Bronchial epithelial cell (primary cell): ENCODE measurements at places on chromosomes 6 and 20. TPM values are rescaled to one million over a fixed set of nuclear protein-coding genes. Genes with fewer than 3 reads are reported as not detected.

The PKHD1 gene
- total RNA-seq: not detected in 2 replicates

The MAN1A1 gene
- 1.4 and 2.9 TPM in 2 replicates for total RNA-seq

The HSPA1L gene
- total RNA-seq: 0.53 and 1.4 TPM in 2 replicates

The BACH2 gene
- total RNA-seq: 0.38 and 2.1 TPM in 2 replicates

The TNFRSF21 gene
- total RNA-seq: 39.9 and 42.4 TPM in 2 replicates

The TDP2 gene
- 17.9 and 31.9 TPM in 2 replicates for total RNA-seq

The SLC35D3 gene
- total RNA-seq: under 0.01 TPM in 1 of 2 replicates, not detected in the other

The PRICKLE4 gene
- total RNA-seq: 0.53 and 0.90 TPM in 2 replicates

The DYNLT2 gene
- total RNA-seq: 1.0 and 1.1 TPM in 2 replicates

The OPN5 gene
- not detected in 2 replicates for total RNA-seq

The BFSP1 gene
- total RNA-seq: 2.9 and 3.6 TPM in 2 replicates

The GFRAL gene
- not detected in 2 replicates for total RNA-seq

The ALDH5A1 gene
- 0.53 and 1.9 TPM in 2 replicates for total RNA-seq

The APCDD1L gene
- under 0.01 TPM in 1 of 2 replicates, not detected in the other for total RNA-seq

The SLC17A3 gene
- not detected in 2 replicates for total RNA-seq

The ENPP5 gene
- total RNA-seq: 0.26 and 0.64 TPM in 2 replicates

The FAM217A gene
- not detected in 2 replicates for total RNA-seq

The FUCA2 gene
- 24.1 and 35.3 TPM in 2 replicates for total RNA-seq

The BYSL gene
- total RNA-seq: 16.9 and 28.2 TPM in 2 replicates

The TNXB gene
- total RNA-seq: 1.4 and 2.4 TPM in 2 replicates

The KIF13A gene
- total RNA-seq: 47.4 and 58.8 TPM in 2 replicates

The PSMG4 gene
- 15.5 and 34.2 TPM in 2 replicates for total RNA-seq

The ANGPT4 gene
- total RNA-seq: not detected in 2 replicates
